Stimulated activated CD8-positive, alpha-beta memory T cell treated with anti-CD3 and anti-CD28 coated beads, Interleukin-12 subunit alpha, Interleukin-12 subunit beta, amount 100 ng/mL, for 1 hour (primary cell): ENCODE measurements at places on chromosomes 12 and 14.
A peak's percentile ranks its signal among the peaks of the same experiment; 100 is the strongest.

DNA sequence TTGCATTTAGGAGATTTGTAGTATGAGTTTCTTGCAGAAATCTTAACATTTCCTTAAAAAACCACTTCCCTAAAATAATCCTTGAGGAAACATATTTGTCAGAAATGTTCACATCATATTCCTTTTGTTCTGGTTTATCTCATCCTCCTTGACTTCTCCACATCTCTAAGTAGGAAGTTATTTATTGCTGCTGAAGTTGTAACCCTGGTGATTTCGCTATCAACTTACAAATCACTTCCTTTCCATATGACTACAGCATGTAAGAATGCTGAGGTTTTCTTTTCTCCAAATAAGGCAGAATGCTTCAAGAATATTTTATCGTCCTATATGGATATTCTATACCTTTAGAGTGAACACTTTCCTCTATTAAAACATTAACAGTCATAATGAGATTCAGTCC lies 751.7 kb downstream of the NRXN3 start:
- DNase-seq = no peak

- no peak for DNase-seq
Measured at GRCh38 chr12:84969226-84969625, 56.6 kb upstream of the SLC6A15 start.

DNA sequence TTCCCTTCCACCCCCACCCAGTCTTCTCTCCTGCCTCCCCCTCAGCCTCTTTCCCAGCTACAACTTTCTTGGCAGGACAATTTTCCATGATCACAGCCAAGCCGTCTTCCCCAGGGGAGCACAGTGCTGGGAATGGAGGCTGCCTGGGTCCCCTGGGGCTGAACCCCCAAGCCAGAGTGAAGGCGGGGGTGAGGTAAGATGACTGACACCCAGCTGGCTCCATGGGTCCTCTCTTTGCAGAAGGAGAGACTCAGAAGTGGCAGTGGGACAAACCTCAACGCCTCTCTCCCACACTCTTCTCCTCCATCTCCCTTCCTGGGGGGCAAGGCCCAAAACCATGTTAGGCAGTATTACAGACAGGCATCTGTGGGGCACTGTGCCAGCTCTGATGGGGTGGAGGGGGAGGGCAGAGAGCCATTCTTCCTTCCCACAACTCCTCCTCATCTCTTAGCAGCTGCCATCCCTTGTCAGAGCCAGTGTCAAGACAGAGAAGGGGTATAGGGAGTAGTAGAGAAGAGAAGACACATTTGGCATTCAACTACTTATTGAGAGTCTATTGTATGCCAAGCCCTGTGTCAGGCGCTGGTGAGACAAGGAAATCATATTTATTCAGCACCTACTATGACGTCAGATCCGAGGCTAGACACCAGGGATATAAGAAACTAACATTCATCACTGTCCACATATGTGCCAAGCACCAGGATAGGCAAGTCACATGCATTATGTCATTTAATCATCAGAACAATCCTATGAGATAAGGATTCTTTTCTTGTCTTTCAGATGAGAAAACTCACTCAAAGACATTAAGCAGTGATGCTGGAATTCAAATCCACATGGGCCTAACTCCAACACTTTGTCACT lies 3.6 kb downstream of the ITGA7 start:
- DNase-seq = no peak

DNA sequence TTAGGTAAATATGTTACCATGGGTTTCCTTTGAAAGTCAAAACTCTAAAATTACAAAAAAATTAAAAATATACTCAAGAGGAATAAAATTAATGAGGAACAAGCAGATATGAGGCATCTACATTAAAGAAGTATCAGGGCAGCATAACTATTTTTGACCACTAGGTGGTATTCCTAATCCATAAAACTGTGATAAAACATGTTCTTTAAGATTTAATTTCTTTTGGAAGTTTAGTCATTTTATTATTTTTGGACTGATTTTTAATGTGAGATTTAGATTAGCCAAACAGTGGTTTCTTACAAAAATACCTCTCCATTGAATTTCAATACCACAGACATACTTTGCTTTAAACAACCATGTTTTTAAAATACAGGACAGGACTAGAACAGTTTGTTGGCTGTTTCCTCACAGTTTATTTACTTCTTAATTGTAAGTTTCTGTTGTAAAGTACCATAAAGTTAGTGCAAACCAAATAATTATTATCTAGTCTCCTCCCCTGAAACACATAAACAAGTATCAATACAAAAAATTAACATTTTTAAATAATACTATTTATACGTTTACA lies 49.8 kb downstream of the NTS start:
- no peak for DNase-seq

DNA sequence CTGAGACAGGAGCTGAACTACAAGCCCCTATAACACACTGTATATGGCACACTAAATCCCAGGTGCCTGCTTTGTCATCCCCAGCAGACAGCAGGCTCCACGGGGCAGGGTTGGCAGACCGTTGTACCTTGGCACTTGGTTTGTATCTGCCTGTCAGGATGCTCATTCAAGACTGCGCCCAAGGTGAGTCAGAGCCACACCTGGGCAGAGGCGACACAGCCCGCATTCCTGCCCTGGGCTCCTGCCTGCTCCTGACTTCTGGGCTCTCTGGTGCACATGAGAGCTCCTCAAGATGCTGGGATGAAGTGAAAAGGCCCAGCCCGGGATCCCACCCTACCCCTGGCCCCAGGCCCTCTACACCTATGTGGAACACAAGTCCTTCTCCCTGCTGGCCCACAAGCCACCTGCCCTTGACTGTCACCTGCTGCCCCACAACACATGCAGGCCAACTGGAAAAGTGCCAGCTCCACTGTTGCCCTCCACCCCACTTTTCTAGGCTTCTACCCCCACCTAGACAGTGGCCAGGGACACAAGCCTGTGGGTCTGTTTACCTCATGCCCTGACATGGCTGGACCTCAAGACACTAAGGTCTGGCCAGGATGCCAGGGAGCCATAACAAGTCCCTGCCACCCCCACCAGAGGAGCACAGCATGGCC lies 30.8 kb upstream of the PNMA1 start:
- no peak for DNase-seq

- DNase-seq = peak; percentile 7
Measured at GRCh38 chr12:27733052-27733656, 22.5 kb downstream of the MRPS35 start.

DNA sequence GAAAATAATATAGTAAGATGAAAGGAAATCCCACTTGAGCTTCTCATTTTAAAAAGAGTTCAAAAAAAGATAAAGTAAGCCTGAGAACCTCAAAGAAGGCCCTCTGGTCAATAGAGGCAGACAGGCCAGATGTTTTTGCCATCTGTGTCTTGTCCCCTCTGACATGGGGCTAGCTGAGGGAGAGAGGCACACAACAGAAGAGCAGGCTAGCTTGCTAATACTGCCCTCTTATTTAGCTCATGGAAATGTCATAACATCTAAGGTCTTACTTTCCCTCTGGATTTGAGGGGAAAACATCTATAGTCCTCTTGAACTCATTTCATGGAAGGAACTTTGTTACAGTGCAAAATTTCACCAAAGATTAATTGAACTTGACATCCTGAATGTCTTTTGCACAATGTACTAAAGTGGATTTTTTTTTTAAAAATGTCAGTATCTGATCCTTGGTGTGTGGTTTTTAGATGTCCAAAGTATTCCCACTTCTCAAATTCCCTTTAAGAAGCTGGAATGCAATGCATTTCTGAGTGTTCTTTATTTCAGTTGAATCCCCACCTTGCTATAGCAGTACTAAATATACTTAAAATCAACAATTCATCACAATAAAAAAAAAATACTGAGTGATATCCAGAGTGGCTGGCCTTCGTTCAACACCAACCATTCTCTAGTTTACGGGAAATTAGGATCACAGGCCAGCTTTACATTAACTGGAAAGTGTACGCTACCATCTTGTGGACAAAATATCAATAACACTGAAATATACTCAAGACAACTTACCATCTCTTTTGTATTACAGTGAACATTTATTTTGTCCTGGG lies 176.7 kb downstream of the PAH start:
- no peak for DNase-seq

- DNase-seq = no peak
Measured at GRCh38 chr14:99380402-99380801, 100.3 kb downstream of the SETD3 start.

GRCh38 chr12:10027721-10028120 lies 2.8 kb upstream of the CLEC9A start:
- no peak for DNase-seq

- DNase-seq = no peak
Measured at GRCh38 chr12:123091230-123092150, 59.4 kb downstream of the PITPNM2 start.

GRCh38 chr12:15130541-15130940 lies 90.7 kb downstream of the RERG start:
- no peak for DNase-seq

DNA sequence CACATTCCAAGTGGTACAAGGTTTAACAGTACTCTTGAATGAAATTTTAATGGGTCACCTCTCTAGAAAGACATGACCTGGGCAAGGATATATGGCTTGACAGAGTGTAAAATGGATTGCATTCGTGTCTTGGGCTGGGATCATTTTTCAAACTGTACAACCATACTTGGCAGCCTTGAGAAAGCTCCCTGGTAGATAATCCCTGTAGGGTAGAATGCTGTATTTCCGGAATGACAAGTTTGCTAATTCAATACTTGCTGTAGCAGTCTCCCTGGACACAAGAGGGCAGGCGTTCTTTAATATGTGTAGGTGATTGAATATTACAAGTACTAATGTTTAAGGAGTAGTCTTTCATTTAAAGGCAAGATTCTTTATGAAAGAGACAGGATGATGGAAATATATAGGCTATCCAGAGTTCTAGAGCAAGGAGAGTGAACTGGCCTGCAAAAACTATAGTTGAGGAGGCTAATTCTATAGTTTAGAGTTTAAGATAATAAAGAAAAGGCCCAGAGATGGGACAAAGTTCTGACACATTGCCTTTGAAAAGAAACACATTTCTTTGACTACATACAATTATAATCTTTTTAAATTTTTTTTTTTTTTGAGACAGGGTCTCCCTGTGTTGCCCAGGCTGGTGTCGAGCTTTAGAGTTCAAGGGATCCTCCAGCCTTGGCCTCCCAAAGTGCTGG lies 53.4 kb downstream of the PLBD1 start:
- DNase-seq = no peak

DNA sequence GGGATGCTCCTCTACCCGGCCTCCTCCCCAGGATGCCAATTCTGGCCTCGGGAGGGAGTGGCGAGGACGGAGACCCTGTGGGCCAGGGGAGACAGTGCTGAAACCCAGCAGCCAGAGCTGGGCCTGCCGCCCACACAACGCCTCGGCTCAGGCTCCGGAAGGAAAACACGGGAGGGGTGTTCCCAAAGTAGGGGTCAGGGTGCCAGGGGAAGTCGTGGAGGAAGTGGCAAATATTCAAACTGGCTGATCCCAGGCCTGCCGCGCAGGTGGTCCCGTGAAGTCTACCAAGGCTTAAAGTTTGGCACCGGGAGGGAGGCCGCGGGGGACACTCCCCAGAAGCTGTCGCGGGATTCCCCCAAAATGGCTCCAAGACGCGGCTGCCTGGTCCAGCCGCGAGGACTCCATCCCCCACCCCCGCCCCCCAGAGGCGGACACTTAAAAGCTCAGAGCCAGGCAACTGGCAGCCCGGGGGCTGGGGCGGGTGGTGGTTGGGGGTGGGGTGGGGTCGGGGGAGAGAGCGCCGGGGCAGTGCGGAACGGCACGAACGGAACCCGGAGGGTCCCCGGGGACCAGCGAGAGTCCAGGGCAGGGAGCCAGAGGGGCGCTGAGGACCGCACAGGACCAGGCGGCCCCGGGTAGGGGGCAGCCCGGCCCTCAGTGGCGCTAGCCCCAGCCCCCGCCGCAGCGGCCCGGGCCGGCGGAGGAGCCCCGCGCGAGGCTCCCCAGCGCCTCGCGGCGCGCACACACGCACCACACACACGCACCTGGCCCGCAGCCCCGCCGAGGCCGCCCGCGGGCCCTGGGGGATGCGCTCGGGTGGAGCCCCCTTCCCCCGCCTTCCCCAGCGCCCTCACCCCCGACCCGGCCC lies 20.0 kb downstream of the BEGAIN start:
- DNase-seq = no peak

DNA sequence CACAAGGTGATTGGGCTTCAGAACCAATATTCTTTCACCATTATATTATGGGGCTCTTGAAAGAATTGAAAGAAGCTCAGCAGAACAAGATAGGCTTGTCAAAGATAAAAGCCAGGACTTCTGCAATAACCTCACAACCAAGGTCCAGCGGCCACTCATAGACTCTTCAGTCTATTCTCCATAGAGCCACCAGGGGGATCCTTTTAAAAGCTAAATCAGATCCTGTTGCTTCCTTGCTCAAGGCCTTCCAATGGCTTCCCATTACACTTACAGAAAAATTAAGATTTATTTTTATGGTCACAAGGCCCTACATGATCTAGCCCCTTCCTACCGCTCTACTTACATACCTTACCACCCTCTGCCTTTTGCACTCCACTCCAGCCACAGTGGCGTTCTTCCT lies 169.6 kb downstream of the C12orf42 start:
- no peak for DNase-seq

DNA sequence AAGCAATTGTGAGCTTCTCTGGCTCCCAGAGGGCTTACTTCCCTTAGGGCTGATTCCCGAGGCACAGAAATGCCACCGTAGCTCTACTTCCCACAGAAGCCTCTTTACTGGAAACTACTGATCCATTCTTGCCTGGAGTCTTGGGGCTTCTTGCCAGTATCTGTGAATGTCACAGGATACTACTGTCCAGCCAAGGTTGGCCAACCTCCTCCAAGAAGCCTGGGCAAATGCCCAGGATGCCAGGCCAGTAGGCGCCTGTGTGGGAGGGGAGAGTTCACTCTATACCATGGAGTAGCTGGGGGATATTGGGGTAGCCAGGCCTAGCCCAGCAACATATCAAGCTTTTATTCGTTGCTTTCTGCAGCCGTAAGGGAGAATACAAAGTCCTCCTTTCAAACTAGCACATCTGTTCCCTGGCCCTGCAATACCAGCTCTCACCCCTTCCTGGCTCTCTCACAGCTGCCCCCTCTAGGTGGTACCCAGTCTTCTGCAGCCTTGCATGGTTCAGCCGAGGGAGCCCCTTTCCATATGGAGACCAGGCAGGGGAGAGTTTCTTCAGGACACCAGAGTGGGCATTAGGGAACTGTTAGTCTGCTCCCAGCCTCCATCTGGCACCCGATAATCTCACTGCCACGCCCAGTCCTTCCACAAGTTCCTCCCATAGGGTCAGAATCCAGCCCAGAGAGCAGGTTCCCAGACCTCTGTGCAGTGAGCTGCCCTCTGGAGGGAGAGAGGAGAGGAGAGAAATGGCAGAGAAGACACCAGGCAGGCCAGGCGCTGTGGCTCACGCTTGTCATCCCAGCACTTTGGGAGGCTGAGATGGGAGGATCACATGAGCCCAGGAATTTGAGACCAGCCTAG lies 24.3 kb upstream of the PLEK2 start:
- no peak for DNase-seq

- DNase-seq = no peak
Measured at GRCh38 chr14:56055511-56055910, 62.7 kb upstream of the PELI2 start.

DNA sequence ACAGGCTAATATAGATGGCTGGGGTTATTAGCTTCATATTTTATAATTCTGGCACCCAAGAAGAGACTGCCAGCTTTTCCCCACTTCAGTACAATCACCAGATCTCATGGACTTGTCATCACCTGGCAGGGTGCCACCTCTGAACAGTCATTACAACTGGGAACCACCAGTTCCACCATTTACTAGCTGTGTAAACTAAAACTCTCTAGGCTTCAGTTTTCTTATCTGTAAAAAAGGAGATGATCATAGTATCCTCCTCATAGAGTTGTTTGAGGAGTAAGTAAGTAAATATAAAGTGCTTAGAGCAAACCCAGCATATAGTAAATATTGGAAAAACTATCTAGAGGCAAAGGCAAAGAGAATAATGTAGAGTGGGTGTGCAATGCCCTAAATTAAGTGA lies 19.3 kb downstream of the CPNE8 start:
- DNase-seq = no peak
